Esophagus squamous epithelium (tissue), 5 donors: ENCODE measurements at places on chromosomes 5 and 9.

GRCh38 chr9:88642336-88642735 is 107.4 kb downstream of the NXNL2 start:
- DNase-seq = no peak

DNA sequence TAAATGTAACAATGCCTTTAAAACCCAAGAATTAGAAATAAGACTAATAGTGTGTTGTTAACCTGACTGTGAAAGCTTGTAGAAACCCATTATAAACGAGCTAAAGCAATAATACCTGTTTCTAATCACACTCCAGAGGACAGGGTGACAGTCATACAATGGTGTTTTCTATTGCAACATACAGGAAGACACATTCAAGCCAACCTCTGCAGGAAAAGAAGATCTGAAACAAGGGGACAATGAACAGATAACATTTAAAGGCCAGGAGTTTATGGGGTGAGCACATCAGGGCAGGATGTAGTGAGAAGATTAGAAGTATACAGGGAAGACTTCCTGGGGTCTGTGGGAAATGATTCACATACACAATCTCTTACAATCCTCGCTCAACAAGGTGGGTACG is 13.8 kb downstream of the BARHL1 start:
- DNase-seq = no peak

- no peak for DNase-seq
Observed at GRCh38 chr9:18215626-18216025, 258.3 kb upstream of the ADAMTSL1 start.

DNA sequence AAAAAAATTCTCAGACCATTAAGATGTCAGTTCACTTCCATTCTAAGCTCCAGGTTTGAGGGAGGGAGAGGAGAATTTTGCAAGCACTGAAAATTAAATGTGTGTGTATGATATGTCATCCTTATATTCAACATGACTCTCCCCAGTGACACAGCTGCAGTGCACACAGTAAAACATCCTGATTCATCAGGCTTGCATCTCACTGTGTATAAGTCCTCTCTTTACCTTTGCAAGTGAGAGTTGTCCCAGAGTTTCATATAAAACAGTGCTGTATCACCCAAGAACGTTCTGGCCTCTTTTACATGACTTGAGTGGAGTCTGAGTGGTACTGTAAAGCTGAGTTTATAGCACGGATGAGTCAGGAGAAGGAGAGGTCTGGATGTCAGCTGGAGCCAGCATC is 50.0 kb downstream of the DMRT2 start:
- no peak for DNase-seq

- no peak for DNase-seq
Observed at GRCh38 chr9:95181835-95182234, 135.7 kb downstream of the FANCC start.

DNA sequence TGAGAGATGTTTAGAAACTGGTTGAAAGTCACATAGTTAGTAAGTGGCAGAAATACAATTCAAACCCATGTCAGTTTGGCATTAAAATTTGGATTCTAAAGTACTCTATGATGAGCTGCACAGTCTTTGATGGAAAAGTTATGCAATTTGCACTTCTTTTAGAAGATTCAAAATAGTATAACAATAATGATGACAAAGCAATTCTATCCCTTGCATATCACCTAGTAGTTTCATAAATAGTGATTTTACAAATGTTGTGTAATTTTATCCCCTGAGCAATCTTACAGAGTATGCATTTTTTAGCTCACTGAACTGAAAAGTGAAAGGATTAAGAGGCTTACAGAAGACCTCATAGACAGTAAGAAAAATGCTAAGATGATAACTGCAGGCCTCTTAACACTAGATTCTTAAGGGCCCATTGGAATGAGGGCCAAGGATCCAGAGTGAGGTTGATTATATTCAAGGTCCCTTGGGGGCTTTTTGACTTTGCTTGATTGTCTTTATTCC is 3.7 kb downstream of the C5orf46 start:
- DNase-seq = no peak

- no peak for DNase-seq
Observed at GRCh38 chr5:95731571-95732554, 727 bp downstream of the RHOBTB3 start.

GRCh38 chr9:114300153-114300845 is 22.6 kb upstream of the ORM1 start:
- no peak for DNase-seq

GRCh38 chr9:13377171-13377925 is 97.9 kb upstream of the MPDZ start:
- DNase-seq = no peak

DNA sequence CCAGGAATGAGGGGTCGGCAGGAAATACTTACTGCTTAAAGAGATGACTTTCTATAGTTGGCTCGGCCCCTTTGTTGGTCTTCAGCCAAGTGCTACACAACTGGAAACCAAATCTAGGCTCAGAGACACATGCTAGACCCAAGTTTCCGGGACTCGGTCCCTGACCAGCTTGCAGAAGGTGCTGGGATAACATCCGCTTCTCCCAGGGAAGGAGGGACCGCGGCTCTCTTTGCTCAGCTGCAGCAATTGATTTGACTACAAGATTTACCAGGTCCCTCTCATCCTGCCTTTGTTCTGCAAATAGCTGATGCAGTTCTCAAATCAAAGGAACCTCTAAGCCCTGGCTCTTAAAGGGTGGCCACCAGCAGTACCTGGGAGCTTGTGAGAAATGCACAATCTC is 314.7 kb downstream of the MLLT3 start:
- no peak for DNase-seq

- DNase-seq = no peak
Observed at GRCh38 chr5:159887050-159887449, 29.2 kb upstream of the ADRA1B start.

DNA sequence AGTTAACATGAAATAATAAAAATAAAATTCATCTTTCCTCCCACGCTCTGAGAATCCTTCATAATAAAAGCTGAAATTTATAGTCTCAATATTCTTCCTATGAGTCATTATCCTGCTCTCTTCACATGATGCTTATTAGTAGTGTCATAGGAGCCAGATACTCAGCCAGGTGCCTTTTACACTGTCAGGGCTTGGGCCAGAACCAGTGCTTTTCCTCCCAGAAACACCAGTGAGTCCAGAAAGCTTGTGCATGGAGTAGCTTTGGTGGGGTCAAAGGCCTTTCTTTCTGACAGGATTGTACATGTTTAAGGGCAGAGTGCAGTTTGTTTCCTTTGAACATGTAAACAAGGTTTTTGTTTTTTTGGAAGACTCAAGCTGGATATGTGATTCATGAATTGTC is 6.8 kb downstream of the LSM11 start:
- DNase-seq = no peak

DNA sequence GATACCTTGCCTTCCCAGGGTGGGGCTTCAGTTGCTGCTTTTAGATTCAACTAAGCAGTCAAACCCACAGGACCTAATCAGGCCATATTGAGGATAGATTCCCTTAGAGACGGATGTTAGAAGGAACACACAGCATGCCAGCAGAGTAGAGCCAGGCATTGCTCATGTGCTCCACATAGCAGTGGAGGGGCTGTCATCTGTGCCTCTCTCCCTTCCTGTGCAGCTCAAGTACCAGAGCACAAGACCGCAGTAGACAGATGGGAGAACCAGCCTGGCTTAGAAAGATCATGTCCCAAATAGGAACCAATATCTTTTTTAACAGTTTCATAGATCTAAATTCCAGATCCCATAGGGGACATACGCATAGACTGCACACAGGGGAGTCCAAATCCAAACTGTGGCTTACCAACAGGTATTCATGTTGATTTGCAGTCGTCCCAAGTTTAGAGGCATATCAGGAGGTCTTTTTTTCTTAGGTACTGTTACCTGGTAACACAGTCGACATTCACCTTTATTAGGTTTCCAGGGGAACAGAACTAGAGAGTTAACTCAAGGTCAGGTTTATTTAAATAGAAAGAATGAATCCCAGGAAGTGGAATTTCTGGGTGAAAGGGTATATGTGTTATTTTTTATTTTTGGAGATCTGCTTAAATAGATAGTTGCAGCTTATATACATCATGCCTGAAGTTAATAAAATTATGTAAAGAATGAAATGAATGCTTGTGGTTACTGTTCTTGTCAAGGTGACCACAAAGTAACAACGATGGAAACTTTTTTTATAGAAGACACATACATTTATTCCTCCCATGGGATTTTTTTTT is 43.5 kb upstream of the PCAT7 start:
- DNase-seq = no peak

- DNase-seq = no peak
Observed at GRCh38 chr5:181173027-181173419, 25.6 kb downstream of the OR2V2 start.

GRCh38 chr9:116337015-116337414 is 183.4 kb downstream of the PAPPA start:
- DNase-seq = no peak

DNA sequence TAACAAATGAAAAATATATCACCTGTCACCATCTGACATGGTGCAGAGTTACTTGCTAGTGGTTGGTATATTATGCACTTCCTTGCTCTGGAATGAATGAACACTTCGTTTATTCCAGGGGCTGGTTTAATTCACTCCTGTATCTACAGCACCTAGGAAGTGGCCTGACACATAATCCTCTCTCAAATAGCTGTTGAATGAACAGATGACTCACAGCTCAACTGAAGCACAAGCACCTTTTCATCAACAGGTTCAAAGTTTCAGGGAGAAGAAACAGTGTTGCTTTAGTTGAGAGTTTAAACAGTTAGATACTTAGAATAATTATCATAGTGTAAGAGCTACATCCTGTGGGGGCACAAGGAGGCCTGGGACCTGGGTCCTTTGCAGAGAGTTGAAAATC is 135.0 kb upstream of the DAP start:
- DNase-seq = no peak

- DNase-seq = no peak
Observed at GRCh38 chr5:172972552-172972951, 11.0 kb upstream of the ATP6V0E1 start.

- no peak for DNase-seq
Observed at GRCh38 chr9:33995449-33995848, 53.2 kb downstream of the UBAP2 start.

GRCh38 chr9:115615000-115615401 is 497.0 kb upstream of the TNC start:
- no peak for DNase-seq

- no peak for DNase-seq
Observed at GRCh38 chr9:106758911-106759310, 104.1 kb upstream of the ZNF462 start.

DNA sequence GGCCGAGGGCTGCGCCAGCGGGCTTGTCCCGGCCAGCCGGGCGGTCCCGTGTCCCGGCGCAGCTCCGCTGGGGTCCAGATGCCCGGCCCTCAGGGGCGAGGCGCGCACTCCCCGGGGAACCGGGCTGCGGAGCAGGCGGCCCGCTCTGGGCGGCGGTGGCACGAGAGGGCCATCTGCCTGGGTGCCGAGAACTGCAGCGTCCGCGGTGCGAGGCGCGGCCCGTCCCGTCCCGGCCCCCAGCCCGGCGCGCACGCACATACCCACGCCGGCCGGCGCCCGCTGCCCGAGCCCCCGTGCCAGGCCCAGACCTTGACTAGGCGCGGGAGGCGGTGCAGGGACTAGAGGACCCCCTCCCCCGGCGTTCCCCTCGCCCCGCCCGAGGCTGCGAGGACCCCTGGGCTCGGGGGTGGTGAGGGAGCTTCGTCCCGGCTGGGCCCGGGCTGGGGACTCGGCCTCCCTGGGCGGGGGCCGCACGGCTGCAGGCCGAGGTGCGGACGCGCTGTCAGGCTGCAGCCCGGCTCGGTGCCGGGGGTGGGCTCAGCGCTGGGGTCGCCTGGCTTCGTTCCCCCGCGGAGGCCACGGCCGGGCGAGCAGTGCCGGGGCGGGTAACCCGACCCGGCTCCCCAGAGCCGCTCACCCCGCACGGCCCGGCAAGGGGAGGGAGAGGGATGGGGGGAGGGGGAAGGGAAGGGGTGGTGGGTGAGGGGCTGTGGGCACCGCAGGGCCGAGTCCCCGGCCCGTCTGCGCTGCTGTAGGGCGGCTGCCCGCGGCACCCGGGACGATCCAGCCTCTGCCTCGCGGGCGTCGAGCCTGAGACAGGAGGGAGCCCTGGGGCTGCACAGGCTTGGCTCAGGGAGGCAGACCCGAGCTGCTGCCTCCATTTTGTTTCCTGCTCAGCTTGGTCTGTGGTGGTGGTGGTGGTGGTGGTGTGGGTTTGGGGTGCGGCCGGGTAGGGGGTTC is 1.2 kb upstream of the NSD1 start:
- no peak for DNase-seq

DNA sequence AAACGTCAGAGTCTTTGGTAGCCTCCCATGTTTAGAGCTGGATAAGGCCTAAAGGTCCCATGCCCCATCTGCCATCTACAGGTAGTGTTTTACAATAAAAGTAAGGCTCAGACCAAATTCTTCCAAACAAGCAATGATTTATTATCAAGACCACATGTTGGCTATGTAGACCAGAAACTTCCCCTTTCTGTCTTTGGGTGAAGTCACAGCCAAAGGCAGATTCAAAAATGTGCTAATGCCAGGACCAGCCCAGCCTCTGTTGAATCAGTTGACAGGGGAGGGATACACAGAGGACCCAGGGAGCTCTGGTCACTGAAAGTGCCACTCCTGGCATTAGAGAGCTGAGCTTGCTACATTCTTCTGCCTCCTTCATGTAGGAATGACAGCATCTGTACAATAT is 360.8 kb downstream of the NTRK2 start:
- DNase-seq = no peak

DNA sequence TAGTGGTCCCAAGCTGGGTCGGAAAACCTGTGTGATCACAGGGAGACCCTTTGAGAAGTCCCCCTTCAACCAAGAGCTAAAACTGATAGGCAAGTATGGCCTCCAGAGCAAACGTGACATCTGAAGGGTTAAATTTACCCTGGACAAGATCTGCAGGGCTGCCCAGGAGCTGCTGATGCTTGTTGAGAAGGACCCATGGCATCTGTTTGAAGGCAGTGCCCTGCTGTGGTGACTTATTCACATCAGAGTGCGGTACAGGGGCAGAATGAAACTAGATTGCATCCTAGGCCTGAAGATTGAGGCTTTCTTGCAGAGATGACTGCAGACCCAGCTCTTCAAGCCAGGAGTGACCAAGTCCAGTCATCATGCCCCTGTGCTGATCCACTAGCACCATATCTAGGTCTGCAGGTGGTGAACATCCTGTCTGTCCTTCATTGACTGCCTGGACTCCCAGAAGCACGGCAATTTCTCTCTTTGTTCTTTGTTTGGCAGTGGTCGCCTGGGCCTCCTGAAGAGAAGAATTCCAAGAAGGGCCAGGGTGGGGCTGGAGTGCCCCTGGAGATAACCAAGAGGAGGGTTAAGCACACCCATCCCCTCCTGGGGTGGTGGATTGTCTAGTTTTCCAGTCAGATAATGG is 25.7 kb upstream of the CHD1 start:
- no peak for DNase-seq

DNA sequence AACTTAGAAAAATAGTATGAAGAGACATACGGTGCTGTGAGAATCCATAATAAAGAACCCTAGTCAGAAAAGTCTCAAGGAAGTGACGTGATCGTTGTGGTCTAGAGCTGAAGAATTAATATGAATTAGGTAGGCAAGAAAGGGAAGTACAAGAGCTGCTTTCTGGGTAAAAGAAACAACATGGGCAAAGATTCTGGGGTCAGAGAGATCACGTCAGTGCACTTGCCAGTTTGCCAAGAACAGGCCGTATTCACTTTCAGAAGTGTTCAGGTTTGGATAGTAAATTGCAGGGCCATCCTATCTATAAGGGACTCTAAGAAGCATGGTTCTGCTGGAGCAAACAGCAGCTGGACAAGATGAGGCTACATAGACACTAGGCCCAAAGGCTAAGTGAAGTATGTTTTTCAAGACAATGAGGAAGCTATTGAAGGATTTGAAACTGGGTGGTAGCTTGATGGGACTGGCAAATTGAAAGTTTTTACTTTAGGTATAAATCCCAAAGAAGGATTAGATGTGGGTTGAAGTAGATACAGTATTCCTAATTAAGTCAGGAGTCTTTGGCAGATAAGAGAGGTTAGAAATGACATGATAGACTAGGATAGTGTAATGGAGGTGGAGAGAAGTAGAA is 4.8 kb upstream of the CHD1 start:
- no peak for DNase-seq
